ENCODE measurements at places on chromosomes 12 and 14. TPM values are rescaled to one million over a fixed set of nuclear protein-coding genes. Genes with fewer than 3 reads are reported as not detected.

The E2F7 gene
- 0.79 TPM for total RNA-seq

The NKX2-1 gene
- not detected for total RNA-seq

- no peaks in the 10 kb centered on the region for H3K36me3 ChIP-seq
- H3K4me1 ChIP-seq: peaks cover 8% of the 10 kb centered on the region
- H3K4me3 ChIP-seq: no peak overlapping the region
- no peak for DNase-seq
- no peak overlapping the region for H3K27ac ChIP-seq
These were observed 75.2 kb upstream of the TBX5 start for GRCh38 chr12:114481200-114481535.

The LRRC10 gene
- total RNA-seq: not detected

- H3K27me3 ChIP-seq: peaks cover 49% of the 10 kb centered on the region
- DNase-seq: no peak
- no peak overlapping the region for H3K4me3 ChIP-seq
- H3K4me1 ChIP-seq: peaks cover 12% of the 10 kb centered on the region
- H3K27ac ChIP-seq: no peak overlapping the region
These were observed 13.4 kb downstream of the SMUG1 start for GRCh38 chr12:54175200-54175963.
